Skin of body (tissue), 3 donors: ENCODE measurements at places on chromosomes 3 and 15. TPM values are rescaled to one million over a fixed set of nuclear protein-coding genes. Genes with fewer than 3 reads are reported as not detected.

Gene PLEKHO2
- 15.6 TPM for total RNA-seq

Gene SEC22C
- total RNA-seq = 31.2 TPM

Gene PLAAT1
- 2.4 TPM for total RNA-seq

Gene NSMCE3
- 6.9 TPM for total RNA-seq

Gene GPR87
- total RNA-seq = 13.3 TPM

Gene FANCD2OS
- total RNA-seq = not detected

Gene TTC21A
- 4.3 TPM for total RNA-seq

Gene ARL13B
- total RNA-seq = 10.2 TPM

Gene C3orf85
- total RNA-seq = not detected

Gene CADM2
- total RNA-seq = 2.5 TPM

Gene DENND4A
- total RNA-seq = 33.6 TPM

Gene PCNP
- 130 TPM for total RNA-seq

Gene KCNMB3
- 2.0 TPM for total RNA-seq

Gene ZNF654
- 30.3 TPM for total RNA-seq

Gene GPR62
- 0.20 TPM for total RNA-seq

Gene SH2D7
- total RNA-seq = not detected

Gene FSIP1
- 0.89 TPM for total RNA-seq

Gene C3orf20
- total RNA-seq = not detected

Gene ZDHHC23
- total RNA-seq = 3.4 TPM

Gene BCHE
- total RNA-seq = 28.8 TPM

Gene GOLGA8J
- total RNA-seq = 0.30 TPM

Gene P2RY1
- 5.7 TPM for total RNA-seq

Gene LAMB2
- total RNA-seq = 379 TPM

Gene LRRC49
- total RNA-seq = 11.4 TPM

Gene SLC6A20
- total RNA-seq = 0.39 TPM

Gene SCG5
- 5.0 TPM for total RNA-seq

Gene DPPA2
- total RNA-seq = not detected

Gene UROC1
- not detected for total RNA-seq

Gene CYP11A1
- 0.69 TPM for total RNA-seq

Gene PRR23E
- total RNA-seq = not detected

Gene UPK1B
- total RNA-seq = 0.59 TPM

Gene MOBP
- total RNA-seq = 0.10 TPM

Gene PRSS50
- 0.89 TPM for total RNA-seq

Gene CACNA2D3
- total RNA-seq = 1.2 TPM
